Activated T-cell treated with anti-CD3 and anti-CD28 coated beads for 1 hour (primary cell): ENCODE measurements at places on chromosomes 7 and 10.

GRCh38 chr7:2641406-2642393, 9.9 kb downstream of the TTYH3 start:
- DNase-seq = no peak

GRCh38 chr10:34292194-34292565, 522.9 kb downstream of the PARD3 start:
- DNase-seq = no peak

DNA sequence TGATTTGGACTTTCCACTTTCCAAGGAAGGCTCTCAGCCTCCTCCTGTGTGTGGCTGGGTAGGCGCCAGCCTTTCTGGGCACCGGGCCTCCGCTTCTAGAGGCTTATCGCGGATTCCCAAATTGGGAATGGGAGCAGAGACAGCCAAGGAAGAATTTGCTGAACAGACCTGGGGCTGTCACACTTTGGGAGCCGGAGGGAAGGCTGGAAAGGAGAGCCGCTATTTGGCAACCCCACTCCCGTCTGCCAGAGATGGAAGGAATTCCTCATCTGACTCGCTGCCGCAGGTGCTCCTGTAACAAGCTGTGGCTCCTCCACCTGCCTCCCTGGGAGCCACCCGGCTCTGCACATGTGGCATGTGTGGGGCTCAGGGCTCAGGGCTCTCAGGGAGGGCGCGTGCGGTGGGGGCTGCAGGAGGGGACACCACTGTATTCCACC, 50.8 kb upstream of the ECHDC3 start:
- DNase-seq = no peak

- no peak for DNase-seq
Observed at GRCh38 chr10:95464280-95464679, 96.9 kb downstream of the SORBS1 start.

DNA sequence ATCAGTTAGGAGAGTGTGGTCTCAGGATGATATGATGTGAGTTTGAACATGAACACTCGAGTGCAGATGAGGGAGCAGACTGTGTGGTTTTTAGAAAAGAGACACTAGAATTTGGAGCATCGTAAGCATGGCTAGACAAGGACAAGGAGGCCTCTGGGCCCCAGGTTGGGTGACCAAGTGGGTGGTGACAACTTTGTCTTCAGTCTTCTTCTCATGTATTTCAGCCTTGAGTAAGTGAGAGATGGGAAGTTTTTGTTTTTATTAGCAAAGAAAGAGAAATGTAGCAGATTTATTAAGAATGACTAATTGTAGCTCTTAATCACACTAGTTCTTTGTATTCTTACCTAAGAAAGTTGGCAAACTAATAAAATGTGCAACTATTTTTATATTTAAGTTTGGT, 16.3 kb downstream of the TES start:
- DNase-seq = no peak

- no peak for DNase-seq
Observed at GRCh38 chr7:49014870-49015269, 90.5 kb downstream of the CDC14C start.

DNA sequence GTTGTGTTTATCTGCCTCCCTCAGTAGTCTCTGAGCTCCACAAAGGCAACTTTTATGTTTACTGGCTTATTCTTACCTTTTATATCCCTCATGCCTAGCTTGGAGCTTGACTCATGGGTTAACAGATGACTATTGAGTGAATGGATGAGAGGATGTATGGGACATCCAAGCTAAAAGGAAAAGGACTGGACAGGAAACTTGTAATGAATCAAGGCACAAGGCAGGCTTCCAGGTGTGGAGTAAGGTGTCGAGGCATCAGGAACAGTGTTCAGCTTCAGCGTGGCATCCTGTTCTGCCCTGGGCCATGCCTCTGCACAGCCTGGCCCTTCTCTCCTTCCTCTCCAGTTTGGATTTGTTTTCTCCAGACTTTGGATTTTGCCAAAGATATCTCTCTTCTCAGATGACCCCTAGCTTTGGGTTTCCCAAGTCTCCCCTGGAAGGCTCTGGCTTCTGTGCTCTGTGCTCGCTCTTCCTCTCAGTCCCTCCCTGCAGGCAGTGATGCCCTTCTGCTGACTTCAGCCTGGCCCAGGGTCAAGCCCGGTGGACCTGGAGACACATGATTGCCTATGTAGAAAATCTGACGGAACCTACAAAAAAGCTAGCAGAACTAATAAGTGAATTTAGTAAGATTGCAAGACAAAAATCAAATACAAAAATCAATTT, 367.3 kb downstream of the CXCL12 start:
- DNase-seq = no peak

DNA sequence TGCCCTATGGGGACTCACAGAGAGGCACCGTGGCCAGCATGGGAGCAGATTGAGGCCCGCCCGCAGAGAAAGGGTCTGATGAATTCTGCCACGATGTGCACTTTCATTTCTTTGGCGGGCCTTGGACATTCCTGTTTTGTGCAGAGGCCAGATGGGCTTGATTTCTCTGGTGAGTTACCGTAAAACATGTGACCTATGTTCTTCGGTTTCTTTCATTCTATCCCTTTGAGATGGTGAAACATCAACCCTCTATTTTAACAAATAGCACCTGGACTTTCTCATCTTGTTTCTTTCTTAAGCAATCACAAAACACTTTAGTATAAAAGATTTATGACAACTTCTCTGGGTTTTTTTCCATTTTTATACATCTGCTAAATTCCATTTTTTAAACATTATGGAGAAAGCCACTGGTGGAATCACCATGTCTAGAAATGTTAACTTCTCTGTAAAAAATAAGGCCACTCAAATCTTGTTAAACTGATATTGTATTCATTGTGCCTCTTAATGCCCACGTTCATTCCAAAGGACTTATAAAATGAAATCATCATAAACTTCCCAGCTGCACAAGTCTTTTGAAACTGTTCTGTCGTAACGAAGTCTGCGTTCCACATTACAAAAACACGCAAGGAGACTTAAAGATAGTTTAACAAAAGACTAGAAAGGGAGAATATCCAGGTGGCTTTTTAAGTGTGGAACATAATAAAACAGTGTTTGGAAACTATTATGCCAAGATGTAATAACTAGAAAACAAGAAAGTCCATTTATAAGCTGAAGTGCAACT, 21.4 kb upstream of the ODAD2 start:
- no peak for DNase-seq

- DNase-seq = no peak
Observed at GRCh38 chr7:127913686-127914085, 117.6 kb downstream of the LRRC4 start.

DNA sequence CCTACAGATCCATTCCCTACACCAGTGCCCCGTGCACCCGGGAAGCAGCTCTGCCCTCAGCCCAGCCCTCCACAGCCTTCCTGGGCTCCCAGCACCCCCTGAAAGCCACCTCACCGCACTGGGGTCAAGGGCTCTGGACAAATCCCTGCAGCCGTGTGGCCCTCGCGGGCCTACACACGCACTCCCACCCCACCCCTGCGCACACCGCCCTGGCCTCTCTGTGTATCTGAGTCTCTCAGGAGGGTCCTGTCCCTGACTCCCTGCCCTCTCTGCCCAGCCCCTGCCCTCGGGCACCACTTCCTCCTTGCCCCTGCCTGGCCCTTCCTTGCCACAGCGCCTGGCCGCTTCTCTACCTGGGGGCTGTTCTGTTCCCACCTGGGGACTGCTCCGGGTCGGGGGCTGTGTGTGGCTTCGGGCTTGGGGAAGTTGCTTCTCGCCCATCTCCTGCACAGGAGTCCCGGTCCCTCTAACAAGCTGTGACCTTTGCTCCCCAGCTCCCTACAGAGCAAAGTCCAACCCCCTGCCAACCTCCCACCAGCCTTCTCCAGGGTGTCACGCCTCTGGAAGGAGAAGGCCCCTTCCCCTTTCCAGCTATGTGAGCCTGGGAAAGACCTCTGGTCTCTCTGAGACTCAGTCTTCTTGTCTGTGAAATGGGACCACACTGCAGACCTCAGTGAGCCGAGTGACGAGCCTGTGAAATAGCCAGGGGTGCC, 1.5 kb downstream of the TMEM184A start:
- no peak for DNase-seq

DNA sequence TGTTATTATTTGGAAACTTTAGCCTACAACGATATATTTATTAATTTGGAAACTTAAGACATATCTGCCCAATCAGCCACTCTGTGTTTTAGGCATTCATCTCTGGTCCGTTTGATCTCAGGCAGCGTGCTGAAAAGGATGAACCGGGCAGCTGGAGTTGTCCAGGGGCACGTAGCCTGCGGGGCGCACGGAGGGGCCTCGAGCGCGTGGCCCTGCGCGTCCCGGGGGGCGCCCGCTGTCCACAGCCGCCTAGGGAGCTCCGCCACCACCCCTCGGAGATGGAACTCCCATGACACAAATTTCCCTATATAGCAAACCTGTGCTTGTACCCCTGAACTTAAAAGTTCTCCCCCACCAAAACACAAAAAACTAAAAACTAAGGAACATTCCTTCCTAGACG, 24.3 kb upstream of the MKI67 start:
- DNase-seq = no peak

DNA sequence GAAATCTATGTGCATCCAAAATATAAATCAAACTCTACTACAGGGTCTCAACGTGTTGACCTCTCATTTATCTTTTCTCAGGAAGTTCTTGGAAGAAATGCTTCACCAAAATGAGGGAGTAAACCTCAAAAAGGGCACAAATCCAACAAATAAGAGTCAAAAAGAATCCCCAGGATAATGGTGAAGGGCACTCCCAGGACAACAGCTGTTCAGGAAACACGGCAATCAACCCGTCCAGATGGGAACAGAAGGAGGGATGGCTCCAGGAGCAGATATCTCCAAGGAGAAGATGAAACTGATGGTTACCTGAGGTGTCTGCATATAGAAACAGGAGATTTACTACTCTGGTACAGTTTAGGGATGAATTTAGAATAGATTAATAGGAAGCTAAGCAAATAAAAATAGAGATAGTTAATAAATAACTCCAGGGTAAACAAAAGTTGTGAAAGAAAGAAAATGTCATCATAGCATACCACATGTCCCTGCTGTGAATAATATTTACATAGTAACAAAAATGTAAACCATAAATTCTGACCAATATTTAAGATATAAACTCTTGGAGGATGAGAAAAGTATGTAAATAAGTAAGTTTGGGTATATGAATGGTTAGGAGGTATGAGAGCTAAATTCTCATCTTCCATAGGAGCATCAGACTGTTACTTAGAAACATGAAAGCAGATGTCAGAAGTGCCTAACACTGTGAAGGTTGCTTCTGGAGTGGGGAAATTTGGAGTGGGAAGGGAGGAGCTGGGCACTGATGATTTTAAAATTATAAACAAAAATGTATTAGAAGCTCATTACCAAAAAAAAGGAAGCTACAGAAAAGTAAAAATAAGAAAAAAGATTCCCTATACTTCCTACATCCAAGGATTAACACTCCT, 237.5 kb upstream of the HPS1 start:
- no peak for DNase-seq

DNA sequence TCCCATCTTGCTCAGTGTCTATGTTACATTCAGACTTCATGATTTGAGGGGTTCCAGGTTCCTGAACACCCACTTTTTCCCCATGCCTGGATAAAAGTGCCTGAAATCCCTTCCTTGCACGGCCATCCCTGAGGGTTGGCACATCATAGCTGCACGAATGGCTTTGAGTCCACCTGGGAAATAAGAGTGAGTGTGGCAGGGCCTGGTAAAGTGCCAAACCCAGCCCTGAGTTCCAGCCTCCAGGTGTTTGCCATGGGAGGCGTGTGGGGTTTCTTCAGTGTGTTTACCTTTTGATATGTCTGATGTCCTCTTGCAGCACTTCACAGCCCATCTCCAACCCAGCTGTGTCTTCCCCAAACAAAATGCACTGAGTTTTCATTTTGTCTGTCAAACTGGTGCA, 145.7 kb downstream of the PAXIP1 start:
- no peak for DNase-seq
